ENCODE measurements at places on chromosomes 3 and 15.

DNA sequence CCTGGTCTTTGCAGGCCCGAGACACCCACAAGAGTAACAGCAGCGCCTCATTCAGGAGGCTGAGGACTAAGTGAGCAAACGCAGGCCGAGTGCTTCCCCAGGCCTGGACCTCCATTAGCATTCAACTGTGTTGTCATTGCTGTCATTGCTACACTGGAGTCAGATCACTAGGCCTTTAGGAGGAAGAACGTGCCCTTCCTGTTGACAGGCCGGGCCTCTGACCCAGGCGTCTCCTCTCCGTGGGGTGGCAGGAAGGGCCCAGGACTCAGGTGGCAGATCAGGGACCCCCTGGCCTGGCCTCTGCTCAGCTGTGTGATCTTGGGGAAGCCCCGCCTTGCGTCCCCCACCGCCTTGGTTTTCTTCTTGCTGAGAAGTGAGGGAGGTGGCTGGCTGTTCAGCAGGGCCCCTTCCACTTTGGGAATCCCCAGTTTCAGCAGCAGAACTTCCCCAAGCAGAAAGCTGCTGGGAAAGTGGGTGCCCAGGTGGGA is 19.1 kb downstream of the ZDHHC19 start:
- DNase-seq = no peak

DNA sequence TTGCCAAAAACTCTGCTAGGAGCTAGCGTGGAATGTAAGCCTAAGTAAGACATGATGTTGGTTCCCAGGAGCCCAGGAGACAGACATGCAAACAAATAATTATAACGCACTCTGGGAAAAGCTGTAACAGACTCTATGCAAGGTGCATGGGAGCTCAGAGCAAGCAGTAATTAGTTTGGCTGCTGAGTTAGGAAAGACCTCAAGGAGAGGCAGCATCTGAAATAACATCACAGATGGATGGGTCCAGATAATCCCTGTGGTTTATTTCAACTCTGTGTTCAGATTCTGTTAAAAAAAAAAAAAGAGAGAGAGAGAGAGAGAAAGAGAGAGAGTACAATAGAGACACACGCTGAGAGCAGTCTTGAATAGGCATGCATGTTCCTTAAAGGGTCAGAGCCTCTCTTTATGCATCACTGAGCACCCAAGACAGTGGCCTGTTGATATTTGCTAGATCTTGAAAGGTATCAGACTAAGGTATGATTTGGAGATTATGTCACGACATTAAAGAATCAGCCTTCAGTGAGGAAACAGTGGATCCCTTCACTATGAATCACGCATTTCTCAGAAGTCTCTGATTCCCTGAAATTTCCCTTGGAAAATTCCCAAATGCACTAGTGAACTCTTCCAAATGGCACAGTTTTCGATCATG is 124.4 kb upstream of the LIPC start:
- DNase-seq = no peak

- no peak for DNase-seq
Observed at GRCh38 chr3:41600616-41601015, 361.3 kb downstream of the ULK4 start.

DNA sequence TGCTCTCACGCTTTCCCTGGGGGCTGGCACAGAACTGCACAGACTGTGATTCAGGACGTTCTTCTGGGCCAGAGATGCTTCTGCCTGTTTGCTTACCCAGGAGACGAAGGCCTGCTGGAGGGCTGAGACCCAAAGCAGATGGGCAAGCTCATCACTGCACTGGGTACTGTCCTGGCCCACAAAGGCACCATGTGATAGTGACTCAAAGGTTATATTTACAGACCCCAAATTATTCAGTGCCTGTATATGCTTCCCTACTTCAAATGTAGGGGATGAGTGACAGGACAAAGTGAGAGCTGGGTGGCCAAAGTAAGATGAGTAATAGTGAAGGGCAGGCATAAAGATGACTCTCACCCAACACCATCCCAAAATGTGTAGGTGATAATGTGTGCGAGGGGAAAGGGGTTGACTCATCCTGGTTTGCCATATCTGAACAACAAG is 127.4 kb downstream of the WDR76 start:
- no peak for DNase-seq

- no peak for DNase-seq
Observed at GRCh38 chr15:92909136-92909781, 9.1 kb downstream of the CHD2 start.

DNA sequence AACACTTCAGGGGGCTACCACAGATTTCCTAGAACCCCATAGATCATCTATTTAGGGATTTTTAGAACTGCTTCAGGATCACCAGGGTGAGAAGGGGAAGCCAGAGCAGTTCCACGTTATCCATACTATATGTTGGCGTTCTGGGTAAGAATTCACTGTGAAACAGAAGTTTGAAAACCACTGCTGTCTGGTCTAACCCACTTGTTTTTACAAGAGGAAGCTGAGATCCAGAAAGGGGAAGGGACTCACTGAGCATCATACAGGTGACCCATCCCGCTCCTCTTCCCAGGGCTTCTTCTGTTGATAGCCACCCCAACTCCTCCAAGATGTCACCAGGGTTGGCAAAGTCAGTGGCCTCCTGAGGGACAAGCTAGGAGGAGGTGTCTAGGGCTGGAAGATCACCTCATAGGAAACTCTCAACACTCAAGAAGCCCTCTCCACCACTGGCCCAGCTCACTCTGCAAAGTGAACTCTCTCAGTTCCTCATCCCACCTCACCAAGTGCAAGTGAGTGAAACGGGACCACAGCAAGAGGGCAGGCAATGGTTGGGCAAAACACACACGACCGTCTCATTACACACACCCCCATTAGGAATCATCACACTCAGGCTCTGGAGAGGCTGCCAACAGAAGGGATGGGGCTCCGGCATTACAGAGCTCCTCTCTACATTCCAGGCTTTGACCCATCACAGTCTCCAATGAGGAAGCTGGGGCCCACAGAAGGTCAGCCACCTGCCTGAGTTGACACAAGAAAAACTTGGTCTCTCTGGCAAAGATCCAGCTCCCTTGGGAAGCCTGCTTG is 1.8 kb downstream of the DAPK2 start:
- no peak for DNase-seq

- DNase-seq = no peak
Observed at GRCh38 chr15:56739964-56740640, 6.8 kb upstream of the ZNF280D start.

GRCh38 chr3:13525827-13526625 is 22.9 kb upstream of the FBLN2 start:
- DNase-seq = no peak

GRCh38 chr15:80275961-80276360 is 23.9 kb upstream of the CTXND1 start:
- no peak for DNase-seq

All from NCI-H1092 treated with DMSO at 0.1 percent for 48 hours (cell line).